ENCODE measurements at places on chromosomes 16 and 17.

DNA sequence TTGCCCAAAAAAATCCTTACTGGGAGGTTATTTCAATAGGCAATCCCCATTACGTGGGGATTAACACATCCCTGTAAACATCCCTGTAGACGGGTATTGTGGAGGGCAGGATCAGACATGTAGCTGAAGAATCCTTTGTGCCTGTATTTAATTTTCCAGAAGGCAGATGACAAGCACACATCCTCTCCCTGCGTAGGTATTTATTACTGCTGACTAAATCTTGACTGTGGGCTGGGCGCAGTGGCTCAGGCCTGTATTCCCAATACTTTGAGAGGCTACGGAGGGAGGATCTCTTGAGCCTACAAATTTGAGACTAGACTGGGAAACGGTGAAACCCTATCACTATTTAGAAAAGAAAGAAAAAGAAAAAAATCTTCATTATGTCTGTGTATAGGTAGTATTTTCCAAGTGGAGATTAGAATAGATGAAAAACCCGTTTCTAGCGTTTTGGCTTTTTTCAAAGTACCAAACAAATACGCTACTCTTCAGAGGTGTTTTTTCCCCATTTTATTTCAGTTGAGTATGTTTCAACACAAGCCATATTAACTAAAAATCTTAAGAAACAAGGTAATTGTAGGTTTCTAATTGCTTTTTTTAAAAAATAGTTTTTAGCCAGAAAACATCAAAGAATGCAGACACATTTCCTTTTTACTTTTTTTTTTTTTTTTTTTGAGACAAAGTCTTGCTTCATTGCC is 1.5 kb upstream of the MARF1 start:
- DNase-seq, result peak; percentile 9

GRCh38 chr17:79152110-79152509 is 77.5 kb downstream of the ENGASE start:
- no peak for DNase-seq

DNA sequence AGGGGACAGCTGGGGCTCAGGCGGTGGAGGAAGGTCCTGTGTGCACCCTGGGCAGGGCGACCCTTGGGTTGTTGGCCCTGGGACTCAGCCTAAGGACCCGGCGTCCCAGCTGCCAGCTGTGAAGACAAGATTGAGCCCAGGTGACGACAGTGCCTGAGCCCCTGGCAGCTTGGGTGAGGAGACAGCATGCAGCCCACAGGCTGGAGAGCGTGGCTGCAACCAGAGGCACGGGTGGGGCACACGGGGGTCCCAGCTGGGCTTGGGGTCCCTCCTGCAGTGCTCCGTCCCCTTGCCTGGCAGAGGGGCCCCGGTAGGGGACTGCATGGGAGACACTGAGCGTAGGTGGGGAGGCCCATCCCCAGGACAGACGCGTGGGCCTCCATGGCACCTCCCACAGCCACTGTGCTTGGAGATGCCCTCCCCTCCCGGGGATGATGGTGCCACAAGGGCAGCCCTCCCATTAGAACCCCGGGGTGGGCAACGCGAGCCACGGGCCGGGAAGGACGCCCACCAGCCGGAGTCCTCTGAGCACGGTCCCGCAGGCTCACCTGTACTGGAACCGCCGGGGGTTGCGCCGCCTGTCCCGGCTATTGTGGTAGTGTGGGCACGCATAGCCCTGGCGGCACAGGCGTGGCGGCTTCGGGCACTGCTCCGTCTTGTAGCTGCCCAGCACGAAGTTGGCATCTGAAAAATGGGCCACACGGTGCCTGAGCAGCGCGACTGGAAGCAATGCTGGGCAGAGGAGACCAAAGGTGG is 15.5 kb downstream of the UNKL start:
- DNase-seq, result no peak

DNA sequence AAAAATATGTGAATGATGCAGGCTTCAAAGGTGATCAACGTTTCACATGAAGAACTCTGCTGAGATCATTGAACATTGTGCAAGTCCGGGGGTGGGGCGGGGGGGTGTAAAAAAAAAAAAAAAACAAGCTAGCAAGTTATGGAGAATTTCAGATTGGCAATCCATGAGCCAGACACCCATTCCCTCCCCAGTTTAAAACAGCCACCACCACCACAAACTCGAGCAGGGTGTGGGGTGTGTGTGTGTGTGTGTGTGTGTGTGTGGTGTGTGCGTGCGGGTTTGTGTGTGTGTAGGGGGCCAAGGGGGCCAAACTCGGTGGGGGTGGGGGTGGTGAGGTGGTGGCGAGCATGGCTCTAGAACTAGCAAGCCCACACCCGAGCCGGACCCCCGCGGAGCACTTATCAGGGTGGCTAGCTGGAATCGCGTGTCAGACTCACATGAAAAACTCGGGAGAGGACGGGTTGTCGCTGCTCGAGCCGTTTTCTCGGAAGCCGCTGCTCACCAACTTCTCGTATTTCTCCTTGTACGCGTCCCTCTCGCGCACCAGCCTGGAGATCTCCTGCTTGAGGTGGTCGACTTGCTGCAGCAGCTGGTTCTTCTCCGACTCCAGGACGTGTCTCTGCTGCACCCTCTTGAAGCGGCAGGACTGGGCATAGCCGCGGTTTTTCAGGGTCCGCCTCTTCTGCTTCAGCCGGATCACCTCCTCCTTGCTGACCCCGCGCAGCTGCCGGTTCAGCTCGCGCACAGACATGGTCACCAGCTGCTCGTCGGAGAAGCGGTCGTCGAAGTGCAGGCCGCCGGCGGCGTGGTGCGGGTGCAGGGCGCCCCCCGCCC is 2.0 kb downstream of the MAF start:
- peak; percentile 71 for DNase-seq

DNA sequence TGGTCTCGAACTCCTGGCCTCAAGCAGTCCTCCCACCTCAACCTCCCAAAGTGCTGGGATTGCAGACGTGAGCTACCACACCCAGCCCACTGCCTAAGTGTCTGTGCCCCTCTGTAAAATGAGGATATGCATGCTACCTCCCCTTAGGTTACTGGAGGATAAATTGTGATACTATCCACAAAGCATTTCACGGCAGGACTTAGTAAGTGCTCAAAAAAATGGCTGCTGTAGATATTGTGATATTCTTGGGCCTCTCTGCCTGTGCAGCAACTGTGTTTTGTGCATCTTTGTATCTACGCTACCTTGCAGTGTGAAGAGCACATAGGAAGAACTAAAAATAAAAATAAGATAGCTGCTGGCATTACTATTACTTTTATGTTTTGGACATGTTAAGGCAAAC is 1.9 kb upstream of the CASKIN1 start:
- DNase-seq, result no peak

GRCh38 chr17:14048169-14048568 is 21.1 kb upstream of the COX10 start:
- DNase-seq, result peak; percentile 70

- DNase-seq, result no peak
Observed at GRCh38 chr16:68658341-68658973, 13.3 kb downstream of the CDH3 start.

GRCh38 chr16:22638393-22639206 is 127.9 kb downstream of the NPIPB5 start:
- DNase-seq, result no peak

DNA sequence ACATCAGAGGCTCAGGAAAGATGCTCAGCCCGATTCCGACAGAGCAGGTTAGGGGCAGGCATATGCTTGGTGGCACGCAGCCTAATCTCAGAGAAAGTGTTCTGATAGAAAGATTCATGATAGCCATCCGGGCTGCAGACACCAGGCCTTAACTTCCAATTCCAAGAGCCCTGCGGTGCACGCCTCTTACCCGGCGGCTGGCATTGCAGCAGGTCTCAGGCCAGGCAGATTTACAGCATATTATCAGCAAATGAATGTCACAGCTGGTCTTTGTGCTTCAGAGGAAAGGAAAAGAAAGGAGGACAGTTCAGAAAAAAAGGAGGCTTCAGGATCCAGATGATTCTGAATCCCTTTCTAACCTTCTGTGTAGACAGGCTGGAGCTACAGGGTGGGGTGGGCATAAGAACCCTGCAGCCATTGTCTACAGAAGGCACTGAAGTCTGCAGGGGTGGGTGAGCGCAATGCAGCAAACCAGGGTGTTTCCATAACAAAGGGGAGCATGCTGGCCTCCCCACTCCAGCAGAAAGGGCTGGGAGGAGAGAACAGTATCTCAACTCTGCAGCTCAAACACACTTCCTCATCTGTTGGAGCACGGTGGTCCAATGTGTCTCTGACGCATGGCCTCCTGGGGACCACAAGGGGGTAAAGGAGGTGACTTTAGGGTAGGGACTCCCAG is 277.4 kb upstream of the XYLT1 start:
- peak; percentile 62 for DNase-seq

Data from GM23338 (cell line).